SK-N-MC (cell line): ENCODE measurements at places on chromosomes 16 and 17.

DNA sequence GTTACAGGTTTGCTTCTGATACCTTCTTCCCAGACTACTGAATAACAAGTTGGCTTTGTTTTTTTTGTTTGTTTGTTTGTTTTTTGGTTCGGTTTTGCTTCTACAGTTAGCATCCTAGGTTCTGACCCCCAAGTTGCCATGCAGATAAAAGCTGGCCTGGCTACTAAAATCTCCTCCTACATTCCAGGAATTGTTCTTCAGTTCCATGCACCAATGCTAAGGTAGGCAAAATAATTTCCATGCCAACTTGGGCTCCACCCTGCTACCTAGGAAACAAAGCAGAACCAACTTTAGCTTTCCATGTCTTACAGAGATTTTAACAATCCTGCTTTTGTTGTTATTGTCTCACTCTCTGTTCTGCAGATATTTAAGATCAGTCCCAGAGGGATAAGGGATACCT lies 495.5 kb upstream of the SOX9 start:
- DNase-seq, result no peak

- DNase-seq, result no peak
Observed at GRCh38 chr17:57648720-57649119, 96.4 kb downstream of the CCDC182 start.

DNA sequence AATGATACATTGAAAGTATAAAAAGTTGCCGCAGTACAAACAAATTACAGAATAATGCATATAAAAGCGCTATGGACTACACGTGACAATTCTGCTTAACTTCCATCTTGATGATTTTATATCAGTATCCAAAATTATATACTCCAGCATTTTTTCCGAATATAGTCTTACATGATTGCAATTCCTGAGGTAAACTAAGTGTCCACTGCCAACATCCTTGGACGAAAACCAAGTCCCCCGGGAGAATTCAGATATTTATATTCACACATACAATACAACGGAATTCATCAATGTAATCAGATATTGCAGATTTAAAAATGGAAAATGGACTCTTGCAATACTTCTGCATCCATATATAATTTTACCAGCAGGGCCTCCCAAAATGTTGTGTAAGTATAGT lies 8.9 kb upstream of the MYH11 start:
- no peak for DNase-seq

- DNase-seq, result no peak
Observed at GRCh38 chr17:44575403-44575802, 18.1 kb downstream of the FZD2 start.

GRCh38 chr16:88926374-88926990 lies 50.5 kb downstream of the CBFA2T3 start:
- no peak for DNase-seq

GRCh38 chr17:77815127-77815905 lies 143.2 kb upstream of the TNRC6C start:
- DNase-seq, result no peak

DNA sequence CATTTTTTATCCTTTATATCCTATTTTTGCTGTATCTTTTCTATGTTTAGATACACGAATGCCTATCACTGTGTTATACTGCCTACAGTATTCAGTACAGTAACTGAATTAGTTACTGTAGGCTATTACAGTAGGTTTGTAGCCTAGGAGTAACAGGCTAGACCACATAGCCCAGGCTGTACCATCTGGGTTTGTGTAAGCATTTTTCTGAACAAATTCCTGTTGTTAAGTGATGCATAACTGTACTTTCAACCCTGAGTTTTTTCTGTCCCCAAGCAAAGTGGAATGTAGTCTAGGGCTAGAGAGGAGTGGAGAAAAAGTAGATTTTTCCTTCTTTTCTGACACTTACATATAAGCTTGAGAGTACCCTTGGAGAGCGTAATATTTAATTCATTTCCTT lies 282.1 kb downstream of the HS3ST3B1 start:
- no peak for DNase-seq

DNA sequence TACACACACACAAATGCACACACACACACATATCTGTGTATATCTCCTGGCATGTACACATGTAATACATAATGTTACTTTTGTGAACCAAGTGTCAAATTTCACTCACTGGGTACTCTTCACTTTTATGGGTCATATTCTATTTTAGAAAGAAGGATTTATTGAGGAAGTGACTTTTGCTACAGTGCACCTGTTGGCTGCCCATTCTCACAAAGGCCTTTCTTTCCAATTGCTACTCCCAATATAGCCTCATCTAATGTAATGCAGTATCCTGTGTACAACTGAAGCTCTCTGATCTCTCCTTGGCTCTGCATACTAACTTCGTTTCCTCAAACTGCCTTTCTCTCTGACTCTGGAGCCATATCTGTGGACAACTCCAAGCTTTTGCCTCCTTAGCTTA lies 107.5 kb downstream of the ABCA8 start:
- DNase-seq, result no peak

GRCh38 chr16:50478075-50478772 lies 70.0 kb upstream of the NKD1 start:
- no peak for DNase-seq

DNA sequence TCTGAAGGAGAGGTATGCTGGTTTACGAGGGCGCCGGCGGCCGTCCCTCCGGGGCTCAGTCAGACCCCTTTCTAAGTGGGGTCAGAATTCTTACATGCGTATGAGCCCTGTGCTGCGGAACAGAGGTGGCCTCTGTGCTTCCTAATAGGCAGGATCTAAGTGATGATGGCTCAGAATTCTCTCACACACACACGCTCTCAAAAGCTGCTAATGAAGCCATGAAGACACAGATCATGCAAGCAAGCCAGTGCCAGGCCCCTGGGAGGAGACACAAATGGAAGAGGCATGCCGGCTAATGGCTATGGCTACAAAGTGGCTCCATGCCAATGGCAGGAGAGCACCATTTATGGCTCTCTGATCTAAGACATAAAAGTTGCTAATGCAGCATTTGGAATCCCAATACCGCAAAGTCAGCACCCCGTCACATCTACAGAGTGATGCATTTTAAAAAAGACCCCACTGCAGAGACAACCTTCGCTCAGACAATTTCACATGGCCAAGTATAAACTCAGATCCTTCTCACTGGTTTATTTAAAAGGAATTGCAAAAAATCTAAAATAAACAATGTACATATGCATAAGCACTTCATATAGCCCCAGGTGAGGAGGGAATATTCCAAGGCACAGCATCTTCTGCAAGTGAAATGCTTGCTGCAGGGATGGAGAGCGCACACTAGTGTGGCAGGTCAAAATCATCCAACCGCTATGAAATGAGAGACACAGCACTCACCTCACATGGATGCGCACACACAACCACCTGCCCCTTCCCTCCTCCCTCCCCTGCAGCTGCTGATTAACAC lies 24.5 kb downstream of the NPLOC4 start:
- DNase-seq, result no peak

GRCh38 chr16:84228256-84228838 lies 11.5 kb downstream of the KCNG4 start:
- no peak for DNase-seq

GRCh38 chr17:65061646-65062045 lies 5.1 kb upstream of the GNA13 start:
- no peak for DNase-seq

GRCh38 chr16:86289304-86289703 lies 221.0 kb upstream of the FOXF1 start:
- DNase-seq, result no peak

DNA sequence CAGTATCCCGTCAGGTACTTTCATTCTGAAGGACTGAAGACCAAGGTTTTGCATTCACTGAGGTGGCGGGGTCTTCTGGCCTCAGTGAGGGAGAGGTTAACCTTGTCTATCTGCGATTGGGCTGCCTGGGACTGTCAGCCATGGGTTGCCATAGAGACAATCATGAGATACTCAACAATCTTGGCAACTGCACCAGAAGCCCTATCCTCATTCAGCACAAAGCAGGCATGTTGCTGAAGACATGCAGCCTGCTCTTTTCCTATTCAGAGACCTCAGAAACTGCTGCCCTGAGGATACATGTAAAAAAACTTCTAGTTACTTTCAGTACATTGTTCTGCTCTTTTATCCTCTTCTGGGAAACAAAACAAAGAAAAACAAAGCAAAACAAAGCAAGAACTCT lies 146.3 kb upstream of the PIRT start:
- no peak for DNase-seq

- no peak for DNase-seq
Observed at GRCh38 chr17:31535581-31535981, 144.1 kb downstream of the RAB11FIP4 start.

DNA sequence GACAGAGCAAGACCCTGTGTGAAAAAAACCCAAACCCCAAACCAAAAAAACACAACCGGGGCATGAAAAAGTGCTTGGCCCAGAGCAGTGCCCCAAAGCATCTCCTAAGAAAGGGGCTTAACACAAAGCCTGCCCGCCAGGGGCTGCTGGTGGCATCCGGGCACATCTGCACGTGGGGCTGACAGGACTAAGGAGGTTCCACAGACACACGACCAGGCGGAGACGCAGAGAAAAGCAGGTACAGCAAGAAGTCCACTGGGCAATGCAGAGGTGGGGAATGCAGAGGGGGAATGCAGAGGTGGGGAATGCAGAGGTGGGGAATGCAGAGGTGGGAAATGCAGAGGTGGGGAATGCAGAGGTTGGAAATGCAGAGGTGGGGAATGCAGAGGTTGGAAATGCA lies 109.2 kb downstream of the ZNF778 start:
- DNase-seq, result no peak

DNA sequence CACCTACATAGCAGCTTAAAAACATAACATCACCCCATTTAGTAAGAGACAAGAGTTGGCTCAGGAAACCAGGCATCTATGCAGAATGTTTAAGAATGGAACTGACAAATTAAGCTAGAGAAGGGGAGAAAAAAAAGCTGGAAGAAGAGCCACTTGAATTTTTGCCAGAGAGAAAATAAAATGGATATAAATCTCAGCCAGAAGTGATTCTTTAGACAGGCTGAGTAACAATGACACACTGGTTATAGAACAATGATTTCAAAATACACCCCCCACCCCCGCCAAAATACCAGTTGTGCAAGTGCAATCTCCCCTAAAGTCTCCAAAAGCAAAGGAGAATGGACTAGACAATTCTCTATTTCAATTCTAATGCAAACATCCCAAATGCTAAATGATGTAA lies 22.4 kb downstream of the LSM12 start:
- DNase-seq, result no peak

- DNase-seq, result no peak
Observed at GRCh38 chr17:65514541-65514940, 46.9 kb downstream of the AXIN2 start.

GRCh38 chr17:32323811-32324491 lies 18.0 kb downstream of the C17orf75 start:
- no peak for DNase-seq

- DNase-seq, result no peak
Observed at GRCh38 chr17:36945959-36946725, 2.6 kb upstream of the AATF start.

DNA sequence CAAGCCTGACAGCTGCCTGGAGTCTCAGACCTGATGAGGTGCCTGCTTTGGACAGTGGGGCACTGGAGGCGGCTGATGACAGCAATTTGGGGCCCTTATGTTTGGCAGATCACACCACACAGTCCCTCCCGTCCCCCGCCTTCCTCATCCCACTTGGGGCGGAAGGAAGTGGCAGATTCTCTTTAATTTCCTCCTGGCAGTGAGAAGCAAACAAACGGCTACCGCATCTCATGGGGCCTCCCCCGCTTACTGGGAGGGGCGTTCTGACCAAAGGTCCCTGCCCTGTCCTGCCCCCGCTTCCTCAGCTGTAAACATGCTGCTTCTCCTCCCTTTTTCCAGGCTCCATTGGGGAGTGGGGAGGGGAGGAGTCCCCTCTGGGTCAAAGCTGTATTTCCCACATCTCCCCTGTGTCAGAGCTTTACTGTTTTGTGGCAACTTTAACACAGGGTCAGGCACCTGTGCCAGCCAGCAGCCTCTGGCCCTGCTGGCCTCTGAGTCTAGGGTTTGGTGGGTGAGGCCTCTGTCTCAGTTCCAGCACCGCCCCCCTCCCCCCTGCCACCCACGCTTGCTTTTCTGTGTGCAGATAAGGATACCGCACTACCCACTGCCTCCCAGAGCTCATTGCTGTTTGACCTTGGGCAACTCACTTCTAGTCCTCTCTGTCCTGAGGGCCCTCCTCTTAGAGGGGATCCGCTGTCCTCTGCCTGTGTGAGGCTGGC lies 5.4 kb upstream of the NFATC3 start:
- no peak for DNase-seq

DNA sequence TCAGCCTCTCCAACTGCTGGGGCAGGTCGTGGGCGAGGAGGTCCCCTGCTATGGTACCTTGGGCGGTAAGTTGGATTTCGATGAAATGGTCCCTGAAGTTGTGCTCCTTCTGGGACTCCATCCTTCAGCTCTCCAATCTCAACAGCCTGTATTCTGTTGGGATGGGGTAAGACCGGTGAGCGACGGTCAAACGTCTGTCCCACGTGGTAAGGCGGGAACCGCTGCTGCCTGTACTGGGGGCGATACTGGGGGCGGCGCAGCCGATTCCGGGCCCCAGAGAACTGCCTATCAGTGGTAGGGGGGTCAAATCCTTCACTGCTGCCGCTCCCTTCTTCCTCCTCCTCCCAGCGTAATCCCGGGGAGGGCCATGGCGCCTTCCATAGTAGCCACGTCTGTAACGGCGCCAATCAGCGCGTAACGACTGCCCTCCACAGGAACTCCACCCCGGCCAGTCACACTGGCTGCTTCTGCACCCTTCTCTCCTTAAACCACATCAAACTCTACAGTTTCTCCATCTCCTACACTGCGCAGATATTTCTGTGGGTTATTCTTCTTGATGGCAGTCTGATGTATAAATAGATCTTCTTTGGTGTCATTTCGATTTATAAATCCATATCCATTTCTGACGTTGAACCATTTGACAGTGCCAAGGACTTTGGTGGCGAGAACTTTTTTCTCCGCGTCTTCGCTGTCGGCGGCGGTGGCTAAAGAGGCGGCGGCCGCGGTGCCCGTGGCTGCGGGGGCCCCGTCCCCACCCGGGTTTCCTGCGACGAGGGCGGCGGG lies 41.1 kb downstream of the AHSP start:
- no peak for DNase-seq

DNA sequence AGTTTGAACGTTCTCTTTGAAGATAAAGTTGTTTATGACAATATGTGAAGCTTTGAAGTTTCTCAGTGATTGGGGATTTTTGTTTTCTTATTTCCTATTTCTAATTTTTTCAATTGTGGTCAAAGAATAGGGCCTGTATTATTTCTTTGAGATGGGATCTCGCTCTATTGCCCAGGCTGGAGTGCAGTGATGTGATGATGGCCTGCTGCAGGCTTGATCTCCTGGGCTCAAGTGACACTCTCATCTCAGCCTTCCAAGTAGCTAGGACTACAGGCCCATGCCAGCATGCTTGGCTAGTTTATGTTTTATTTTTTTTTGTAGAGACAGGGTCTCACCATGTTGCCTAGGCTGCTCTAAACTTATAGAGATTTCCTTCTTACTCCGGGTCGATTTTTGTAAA lies 11.7 kb upstream of the ANKRD40CL start:
- no peak for DNase-seq

- peak; percentile 28 for DNase-seq
Observed at GRCh38 chr17:69501591-69502468, 87.3 kb downstream of the MAP2K6 start.
